ENCODE measurements at places on chromosomes 16 and 17.

DNA sequence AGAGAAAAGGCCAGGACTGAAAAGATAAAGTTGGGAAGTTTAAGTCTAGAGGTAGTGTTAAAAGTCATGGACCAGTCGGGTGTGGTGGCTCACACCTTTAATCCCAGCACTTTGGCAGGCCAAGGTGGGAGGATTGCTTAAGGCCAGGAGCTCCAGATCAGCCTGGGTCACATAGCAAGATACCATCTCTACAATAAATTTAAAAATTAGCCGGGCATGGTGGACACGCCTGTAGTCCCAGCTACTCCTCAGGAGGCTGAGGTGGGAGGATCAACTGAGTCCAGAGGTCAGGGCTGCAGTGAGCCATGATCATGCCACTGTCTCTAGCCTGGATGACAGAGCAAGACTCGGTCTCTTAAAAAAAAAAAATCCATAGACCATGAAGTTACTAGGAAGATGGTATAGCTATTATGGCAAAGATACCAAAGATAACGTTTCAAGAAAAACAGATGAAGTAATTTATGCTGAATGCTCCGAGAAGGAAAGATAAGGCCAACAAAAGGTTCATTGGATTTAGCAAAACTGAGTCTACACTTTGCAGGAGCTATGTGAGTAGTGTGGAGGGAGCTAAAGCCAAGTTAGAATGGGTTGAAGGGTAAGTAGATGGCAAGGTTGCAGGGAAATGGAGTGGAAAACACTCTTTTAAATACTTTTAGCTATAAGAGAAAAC, 11.7 kb downstream of the TRIM37 start:
- DNase-seq = no peak

DNA sequence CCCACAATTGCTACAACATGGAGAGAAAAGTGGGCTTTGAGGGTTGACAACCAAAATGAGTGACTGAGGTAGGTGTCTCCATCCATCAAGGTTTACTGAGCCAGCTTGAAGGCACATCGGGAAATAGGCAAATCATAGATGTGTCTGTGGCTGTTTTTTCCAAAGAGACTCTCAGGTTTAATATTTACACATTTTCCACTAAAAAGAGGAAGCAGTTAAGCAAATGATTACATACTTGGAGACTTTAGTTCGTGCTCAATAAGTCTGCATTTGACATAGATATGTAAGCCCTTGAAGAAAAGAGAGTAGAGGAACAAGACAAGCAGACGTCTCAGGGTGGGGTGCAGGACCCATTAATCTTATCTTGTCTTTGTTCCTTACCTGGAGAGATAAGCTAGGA, 148.9 kb upstream of the COX10 start:
- no peak for DNase-seq

GRCh38 chr16:88057656-88058055, 106.4 kb downstream of the BANP start:
- no peak for DNase-seq

DNA sequence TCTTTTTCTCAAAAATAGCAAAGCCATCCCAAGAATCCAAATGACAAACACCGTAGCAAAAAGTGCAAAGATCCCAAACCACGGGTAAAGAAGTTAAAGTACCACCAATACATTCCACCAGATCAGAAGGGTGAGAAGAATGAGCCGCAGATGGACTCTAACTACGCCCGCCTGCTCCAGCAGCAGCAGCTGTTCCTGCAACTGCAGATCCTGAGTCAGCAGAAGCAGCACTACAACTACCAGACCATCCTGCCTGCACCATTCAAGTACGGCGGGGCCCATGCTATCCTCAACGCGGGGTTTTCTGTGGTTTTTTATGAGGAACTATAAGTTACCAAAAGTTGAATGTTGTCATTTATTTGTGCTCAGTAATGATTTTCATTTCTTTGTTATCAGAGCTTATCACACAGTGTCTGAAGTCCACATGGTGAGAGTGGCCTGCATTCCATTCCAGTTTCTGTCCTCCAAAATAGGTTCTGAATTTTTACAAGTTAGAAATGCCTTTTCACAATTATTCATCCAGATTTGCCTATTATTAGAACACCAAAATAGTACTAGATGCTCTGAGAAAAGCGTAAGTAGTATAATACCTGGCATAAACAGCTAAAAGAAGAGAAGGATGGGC, 169.2 kb downstream of the MRTFB start:
- DNase-seq = no peak

DNA sequence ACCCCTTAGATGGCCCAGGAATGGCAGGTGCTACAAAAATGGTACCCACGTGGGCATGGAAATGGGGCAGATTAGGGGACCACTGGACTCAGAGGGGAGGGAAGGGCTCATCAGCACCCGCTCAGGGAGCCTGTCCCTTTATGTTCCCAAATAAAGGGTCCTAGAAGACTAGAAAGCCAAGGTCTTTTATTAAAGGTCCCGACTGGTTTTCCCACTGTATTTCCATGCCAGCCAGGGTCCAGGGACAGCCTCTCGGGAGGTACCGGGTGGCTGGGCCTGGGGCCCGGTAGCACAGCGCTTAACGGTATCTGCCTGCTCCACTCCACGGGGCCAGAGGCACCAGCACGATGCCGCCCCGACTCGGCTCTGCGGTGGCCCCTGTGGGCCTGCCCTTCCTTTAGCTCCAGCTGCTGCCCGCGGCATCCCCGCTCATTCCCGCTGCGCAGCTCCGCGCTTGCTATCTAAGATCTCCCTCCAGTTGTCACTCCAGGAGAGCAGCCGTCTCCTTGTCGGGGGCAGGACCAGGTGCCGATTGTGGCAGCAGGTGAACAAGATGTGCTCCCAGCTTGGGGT, 1.4 kb downstream of the NT5C start:
- peak; percentile 29 for DNase-seq

DNA sequence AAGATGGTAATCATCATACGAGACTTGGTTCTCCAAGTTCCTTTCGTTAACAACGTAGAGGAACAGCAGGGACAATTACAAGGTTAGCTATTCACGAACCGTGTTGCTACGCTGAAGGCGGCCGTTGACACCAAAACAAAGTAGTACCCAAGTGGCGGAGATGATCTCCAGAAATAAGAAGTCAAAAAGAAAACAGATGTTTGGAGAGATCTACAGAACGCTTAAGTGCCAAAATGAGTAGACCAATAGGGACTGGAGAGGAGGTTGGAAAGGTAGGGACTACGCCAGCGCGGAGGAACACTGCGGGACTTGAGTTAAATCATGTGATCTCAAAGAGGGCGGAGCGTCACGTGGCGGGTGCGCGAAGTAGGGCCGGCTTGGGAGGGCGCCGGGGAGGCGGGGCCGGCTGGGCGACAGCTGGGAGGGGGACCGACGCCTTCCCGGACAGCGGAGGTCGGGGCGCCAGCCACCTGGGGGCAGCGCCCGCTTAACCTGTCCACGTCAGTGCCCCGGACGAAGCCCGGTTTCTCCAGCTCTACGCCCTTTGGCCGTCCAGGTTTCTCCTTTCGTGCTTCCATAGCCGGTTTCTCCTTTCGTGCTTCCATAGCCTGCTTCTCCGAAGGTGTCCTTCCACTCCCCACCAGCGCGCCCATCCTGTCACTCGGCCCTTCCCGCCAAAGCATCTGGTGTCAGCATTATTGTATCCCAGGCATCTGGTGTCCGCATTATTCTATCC, 636 bp upstream of the GABARAP start:
- DNase-seq = peak; percentile 88

- no peak for DNase-seq
Observed at GRCh38 chr17:36645422-36645821, 44.0 kb downstream of the MRM1 start.

GRCh38 chr17:78122216-78122930, 6.2 kb downstream of the TMC6 start:
- no peak for DNase-seq

DNA sequence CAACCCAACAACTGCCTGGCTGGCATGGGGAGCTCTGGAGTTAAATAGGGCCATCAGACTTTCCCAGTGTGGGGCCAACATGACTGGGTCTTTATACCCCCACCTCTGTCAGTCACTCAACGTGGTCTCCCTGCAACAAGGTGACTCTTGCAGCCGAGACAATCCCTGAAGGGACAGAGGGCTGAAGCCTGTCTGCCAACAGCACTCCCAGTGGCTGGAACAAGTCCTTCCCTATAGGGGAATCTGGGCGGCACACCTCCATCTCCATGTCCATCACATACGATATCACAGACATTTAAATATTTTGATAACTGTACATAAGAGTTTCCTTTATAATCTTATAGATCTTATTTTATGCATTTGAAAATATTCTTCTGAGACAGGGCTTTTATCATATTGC, 4.8 kb upstream of the MAPT start:
- DNase-seq = peak; percentile 35

DNA sequence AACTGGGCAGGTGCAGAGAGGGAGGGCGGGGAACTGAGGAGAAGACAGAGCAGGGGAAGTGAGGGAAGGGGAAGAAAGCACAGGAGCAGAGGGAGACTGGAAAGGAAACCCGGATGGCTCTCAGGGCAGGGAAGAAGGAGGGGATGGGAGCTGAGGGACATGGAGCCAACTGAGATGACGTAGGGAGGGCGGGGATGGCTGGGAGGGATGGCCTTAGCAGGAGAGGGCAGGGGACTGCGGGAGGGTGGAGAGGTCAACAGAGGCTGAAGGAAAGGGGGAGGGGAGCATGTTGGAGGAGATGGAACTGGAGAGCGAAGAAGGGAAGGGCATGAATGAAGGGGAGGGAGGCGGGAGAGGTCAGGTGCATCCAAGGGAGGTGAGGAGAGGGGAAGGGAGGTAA, 81.9 kb downstream of the KCNJ12 start:
- DNase-seq = no peak

DNA sequence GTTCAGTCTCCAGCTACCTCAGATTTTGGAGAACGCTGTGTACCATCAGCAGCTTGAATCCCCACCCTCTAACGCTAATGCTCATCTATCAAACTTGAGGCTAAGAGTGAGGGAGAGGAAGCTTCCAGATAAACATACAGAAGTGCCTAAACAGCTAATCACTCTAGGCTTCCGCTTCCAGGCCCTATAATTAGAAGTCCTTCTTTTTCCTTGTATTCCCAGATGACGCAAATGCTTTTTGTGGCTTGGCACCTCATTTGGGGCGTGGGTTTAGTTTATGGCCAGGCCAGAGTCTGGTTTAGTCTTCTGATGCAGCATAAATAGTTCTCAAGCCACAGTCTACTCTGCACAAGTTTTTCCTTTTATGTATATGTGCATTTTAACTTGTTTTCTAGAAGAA, 263.4 kb downstream of the BCAS3 start:
- DNase-seq = no peak

GRCh38 chr16:21634216-21634615, 18.2 kb downstream of the IGSF6 start:
- DNase-seq = no peak

DNA sequence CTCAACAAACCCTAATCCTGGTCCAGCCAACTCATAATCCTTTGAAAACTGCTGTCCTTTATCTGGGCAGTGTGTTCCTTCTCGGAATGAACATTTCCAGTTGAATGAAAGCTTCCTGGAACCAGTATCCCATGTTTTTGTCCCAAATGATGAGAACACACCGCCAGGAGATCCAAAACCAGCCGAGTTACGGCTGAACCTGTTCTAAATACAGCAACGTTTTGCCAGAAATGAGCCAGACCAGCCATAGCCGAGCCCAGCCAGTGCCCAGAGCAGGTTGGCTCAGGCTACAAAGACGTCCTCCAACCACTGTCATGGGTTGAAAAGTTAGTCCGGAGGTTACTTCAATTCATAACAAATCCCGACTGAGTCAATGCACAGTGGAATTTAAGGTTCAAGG, 67.6 kb upstream of the FOXF1 start:
- no peak for DNase-seq

DNA sequence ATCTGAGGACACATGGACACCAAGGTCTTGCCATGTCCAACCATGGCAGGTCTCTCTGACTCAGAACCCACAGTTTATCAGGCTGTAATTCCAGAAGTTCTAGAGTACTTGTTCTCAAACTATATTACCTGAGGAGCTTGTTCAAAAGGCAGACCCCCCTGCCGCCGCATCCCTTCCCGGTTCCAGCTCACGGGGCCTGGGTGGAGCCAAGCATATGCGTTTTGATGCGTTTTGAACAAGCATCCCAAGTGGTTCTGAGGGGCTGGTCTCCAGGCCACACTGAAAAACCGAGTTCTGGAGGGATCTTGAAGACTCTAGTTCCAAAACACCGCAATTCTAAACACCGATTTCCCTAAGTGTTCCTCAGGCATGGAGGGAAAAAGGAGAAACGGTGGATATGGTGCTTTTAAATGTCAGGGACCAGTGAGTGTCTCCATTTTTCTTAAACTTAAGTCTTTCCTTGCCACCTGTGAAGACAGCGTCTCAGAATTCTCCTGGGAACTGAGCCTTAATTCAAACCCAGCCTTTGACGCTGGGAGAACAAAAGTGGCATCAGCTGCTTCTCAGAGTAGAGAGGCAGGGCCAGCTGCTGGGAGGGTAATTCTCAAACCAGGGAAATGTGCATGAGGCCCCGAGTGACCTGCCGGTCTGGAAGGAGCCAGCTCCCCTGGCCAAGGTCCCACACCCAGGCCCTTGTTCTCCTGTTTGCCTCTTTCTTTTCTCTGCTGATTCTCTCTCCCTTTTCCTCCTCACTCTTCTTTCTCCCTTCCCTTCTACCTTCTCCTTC, 84.4 kb upstream of the PLCG2 start:
- DNase-seq = no peak

GRCh38 chr17:29962656-29963055, 21.2 kb downstream of the EFCAB5 start:
- DNase-seq = no peak

DNA sequence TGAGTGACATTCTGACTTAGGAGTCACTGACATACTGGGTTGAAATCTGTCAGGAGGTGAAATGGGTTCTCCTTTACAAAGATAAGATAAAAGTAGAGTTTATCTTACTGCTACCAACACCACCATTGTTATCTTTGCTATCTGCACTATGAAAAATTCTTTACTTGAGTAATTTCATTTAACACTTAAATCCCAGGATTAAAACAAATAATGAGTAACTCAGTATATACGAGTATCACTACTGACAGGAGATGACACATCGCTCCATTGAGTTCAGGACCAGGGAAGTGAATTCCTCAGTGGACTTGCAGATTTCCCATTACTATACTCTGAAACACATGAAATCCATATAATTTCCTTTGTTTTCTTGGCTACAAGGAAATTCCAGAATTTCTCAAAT, 242.1 kb upstream of the NLRP1 start:
- no peak for DNase-seq

GRCh38 chr16:59181821-59182420, 447.8 kb upstream of the GOT2 start:
- DNase-seq = no peak

DNA sequence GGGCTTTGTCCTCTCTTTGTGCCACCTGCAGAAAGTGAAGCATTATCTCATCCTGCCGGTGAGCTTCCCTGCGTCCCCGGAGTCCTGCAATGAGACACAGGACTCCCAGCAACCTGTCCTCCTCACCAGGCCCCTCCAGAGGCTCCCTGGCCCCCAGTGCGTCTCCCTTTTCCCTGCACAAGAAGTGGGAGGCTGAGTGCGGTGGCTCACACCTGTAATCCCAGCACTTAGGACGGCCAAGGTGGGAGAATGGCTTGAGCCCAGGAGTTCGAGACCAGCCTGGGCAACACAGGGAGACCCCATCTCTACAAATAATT, 8.4 kb downstream of the GRB7 start:
- DNase-seq = no peak

GRCh38 chr16:56983211-56983751, 6.1 kb upstream of the NLRC5 start:
- no peak for DNase-seq

- DNase-seq = no peak
Observed at GRCh38 chr16:50253514-50253910, 12.8 kb upstream of the ADCY7 start.
